Type B pancreatic cell (in vitro differentiated cells): ENCODE measurements at places on chromosomes 13 and 19.

DNA sequence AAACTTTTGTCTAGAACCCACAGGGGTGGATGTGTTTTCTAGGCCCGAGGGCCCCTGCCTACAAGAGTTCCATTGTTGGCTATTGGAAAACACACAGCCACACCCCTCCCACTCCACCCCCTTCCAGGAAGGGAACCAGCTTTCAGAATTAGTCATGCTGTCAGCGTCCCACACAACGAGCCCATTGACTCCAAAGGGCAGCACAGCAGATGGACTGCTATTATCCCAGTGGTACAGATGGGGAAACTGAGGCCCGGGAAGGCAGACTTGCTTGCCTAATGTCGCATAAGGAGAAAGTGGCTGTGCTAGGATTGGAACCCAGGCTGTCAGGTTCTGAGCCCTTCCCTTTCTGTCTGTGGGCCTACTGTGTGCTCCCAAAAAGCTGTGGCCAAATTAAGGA is 8.1 kb upstream of the FXYD3 start:
- no peak overlapping the region for H3K4me3 ChIP-seq
- DNase-seq, result no peak
- no peaks in the 10 kb centered on the region for H3K27me3 ChIP-seq
- peaks cover 8% of the 10 kb centered on the region for H3K4me1 ChIP-seq
- H3K36me3 ChIP-seq, result no peaks in the 10 kb centered on the region

GRCh38 chr19:45200568-45200967 is 22.0 kb downstream of the BLOC1S3 start:
- H3K27ac ChIP-seq, result no peak overlapping the region
- H3K36me3 ChIP-seq, result no peaks in the 10 kb centered on the region
- H3K27me3 ChIP-seq, result peaks cover 6% of the 10 kb centered on the region
- no peaks in the 10 kb centered on the region for H3K4me1 ChIP-seq
- H3K4me3 ChIP-seq, result no peak overlapping the region

DNA sequence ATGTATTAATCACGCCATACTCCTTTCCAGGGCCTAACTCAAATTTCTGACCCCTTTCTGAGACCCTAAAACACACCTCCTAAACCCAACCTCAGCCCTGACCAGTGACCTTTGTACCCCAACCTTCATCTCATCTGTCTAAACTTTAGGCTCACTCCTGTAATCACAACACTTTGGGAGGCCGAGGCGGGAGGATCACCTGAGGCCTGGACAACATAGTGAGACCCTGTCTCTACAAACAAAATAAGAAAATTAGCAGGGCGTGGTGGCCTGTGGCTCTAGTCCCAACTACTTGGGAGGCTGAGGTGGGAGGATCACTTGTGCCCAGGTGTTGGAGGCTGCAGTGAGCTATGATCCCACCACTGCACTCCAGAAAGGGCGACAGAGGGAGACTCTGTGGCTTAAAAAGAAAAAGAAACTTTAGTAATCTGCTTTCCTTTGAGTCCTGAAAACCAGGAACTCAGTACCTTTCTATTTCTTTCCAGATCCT is 4.7 kb downstream of the RTN2 start:
- peaks cover 17% of the 10 kb centered on the region for H3K27me3 ChIP-seq
- DNase-seq, result no peak
- H3K4me3 ChIP-seq, result peak overlapping the region; percentile 88
- peaks cover 18% of the 10 kb centered on the region for H3K4me1 ChIP-seq

DNA sequence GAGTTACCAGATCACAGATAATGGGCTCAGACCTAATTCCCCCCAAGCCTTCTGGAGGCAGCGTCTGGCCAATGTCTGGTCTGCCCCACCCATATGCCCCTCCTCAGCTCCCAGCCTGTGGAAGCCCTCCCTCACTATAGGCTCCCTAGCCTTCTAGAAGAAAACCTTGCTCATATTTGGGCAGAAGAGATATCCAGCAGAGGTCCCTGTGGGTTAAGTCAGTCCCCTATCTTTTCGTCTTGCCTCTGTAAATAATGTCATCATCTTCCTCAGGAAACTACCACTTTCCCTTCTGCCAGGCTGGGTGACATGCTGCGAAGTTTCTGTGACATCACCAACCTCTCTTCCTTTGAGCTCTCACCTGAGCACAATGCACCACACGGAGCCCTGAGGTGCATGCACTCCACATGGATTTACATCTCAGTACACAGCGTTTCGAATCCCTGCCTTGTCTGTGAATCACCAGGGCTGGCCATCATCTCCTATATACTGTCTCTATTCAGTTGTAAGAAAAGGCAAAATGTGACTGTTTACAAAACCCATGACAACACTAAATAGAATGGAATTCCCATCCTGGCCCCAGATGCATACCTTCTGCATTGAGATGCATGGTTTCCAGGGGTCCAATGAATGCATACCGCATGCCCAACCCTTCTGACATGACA is 112.8 kb downstream of the CRYL1 start:
- no peak overlapping the region for H3K4me3 ChIP-seq
- DNase-seq, result no peak
- peaks cover 12% of the 10 kb centered on the region for H3K4me1 ChIP-seq
- no peaks in the 10 kb centered on the region for H3K36me3 ChIP-seq
- peaks cover 9% of the 10 kb centered on the region for H3K27me3 ChIP-seq

GRCh38 chr19:29479941-29480340 is 45.9 kb upstream of the VSTM2B start:
- H3K27me3 ChIP-seq, result peaks cover 8% of the 10 kb centered on the region
- no peaks in the 10 kb centered on the region for H3K4me1 ChIP-seq
- H3K4me3 ChIP-seq, result no peak overlapping the region
- no peaks in the 10 kb centered on the region for H3K36me3 ChIP-seq
- DNase-seq, result no peak

GRCh38 chr13:32165796-32166195 is 134.2 kb downstream of the FRY start:
- H3K27ac ChIP-seq, result peak overlapping the region; percentile 16
- H3K4me3 ChIP-seq, result no peak overlapping the region
- peaks cover 5% of the 10 kb centered on the region for H3K4me1 ChIP-seq
- no peak for DNase-seq
- H3K36me3 ChIP-seq, result peaks cover 11% of the 10 kb centered on the region

DNA sequence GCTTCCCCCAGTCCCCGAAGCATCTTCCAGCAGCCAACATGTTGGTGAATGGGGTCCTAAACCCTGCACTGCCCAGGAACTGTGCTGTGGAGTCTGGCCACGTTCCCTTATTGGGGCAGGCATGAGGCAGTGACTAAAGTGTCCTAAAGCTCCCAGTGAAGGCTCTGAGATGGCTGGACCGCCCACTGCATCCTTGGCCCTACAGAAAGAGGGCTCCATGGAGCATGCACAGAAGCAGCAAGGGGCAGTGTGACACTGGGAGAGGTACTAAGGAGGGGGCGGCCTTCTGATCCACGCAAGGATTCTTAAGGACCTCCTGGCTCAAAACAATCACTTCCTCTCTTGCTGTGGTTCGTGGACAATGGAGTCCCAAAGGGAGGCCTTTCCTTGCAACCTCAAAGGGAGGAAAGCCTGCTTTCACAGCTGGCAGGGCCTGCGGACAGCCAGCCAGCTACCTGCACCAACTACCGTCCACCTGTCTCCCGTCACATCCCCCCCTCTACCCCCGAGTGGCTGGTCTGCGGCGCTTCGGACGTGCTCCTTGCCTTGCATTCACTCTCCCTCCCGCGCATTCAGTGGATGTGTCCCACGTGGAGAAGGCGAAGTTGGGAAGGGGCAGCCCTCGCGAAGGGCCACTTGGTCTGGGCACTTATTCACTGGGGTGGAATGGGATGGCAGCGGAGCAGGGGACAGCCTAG is 63.9 kb upstream of the STARD13 start:
- no peaks in the 10 kb centered on the region for H3K36me3 ChIP-seq
- peaks cover 51% of the 10 kb centered on the region for H3K27me3 ChIP-seq
- peak overlapping the region; percentile 78 for H3K4me3 ChIP-seq
- peaks cover 5% of the 10 kb centered on the region for H3K4me1 ChIP-seq
- no peak overlapping the region for H3K27ac ChIP-seq

DNA sequence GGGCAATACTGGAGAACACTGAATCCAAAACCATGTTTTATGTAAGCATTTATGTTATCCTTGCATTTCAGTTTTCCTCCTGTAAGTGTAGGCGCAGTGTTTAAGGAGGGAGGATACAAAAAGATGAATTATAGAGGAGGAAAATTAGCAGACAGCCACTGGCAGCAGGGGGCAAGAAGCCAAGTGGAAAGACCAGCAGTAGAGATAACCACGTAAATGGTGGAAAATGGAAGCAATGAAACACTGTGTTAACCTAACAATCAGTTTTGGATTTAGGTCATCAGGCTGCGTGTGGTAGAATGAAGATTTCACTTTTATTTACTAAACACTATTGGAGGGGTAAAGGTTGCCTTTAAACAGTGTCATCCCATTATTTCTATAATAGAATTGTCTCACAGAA is 447.3 kb downstream of the GPC6 start:
- DNase-seq, result no peak
- no peaks in the 10 kb centered on the region for H3K36me3 ChIP-seq
- no peaks in the 10 kb centered on the region for H3K27me3 ChIP-seq
- peaks cover 8% of the 10 kb centered on the region for H3K4me1 ChIP-seq
- H3K4me3 ChIP-seq, result no peak overlapping the region
- H3K27ac ChIP-seq, result no peak overlapping the region

GRCh38 chr13:59425211-59425741 is 738.5 kb downstream of the DIAPH3 start:
- no peaks in the 10 kb centered on the region for H3K36me3 ChIP-seq
- H3K27ac ChIP-seq, result no peak overlapping the region
- no peaks in the 10 kb centered on the region for H3K27me3 ChIP-seq
- DNase-seq, result no peak

DNA sequence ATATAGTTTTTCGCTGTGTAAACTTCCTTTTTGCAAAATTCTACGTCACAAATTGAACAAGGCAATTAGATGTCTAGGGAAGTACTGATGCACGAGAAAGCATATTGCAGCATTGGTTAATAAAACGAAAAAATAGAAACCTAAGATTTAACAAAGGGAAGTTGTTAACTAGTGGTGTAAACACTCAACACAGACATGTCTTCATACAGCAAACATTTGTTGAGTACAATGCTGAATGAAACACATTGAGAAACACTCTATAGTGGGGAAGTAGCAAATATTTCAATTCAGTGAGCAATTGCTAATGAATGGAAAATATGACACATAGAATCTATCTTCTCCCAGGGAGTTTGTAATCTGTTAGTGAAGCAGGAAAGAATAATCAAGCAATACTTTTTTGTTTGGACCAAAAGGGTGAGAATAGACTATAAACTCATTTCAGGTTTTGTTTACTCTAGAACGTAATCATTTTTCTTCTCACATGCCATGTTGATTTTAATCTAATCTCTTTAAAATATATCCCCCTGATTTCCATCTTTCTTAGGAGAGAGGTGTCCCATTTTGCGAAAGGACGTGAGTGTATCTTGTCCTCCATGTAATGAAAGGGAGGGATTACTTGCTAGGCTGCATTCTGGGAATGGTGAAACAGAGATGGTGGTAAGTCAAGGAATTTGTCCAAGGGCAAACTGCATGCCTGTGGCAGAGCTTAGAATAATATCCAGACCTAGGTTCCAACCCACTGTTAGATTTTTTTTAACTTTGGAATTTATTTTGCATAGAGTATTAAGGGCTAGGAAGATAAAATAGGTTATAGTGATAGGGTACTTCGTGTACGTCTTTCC is 1.7 kb upstream of the ANKRD10 start:
- no peak for DNase-seq
- H3K4me1 ChIP-seq, result peaks cover 27% of the 10 kb centered on the region
- H3K27ac ChIP-seq, result peak overlapping the region; percentile 75
- H3K4me3 ChIP-seq, result peak overlapping the region; percentile 75
- H3K36me3 ChIP-seq, result peaks cover 4% of the 10 kb centered on the region

DNA sequence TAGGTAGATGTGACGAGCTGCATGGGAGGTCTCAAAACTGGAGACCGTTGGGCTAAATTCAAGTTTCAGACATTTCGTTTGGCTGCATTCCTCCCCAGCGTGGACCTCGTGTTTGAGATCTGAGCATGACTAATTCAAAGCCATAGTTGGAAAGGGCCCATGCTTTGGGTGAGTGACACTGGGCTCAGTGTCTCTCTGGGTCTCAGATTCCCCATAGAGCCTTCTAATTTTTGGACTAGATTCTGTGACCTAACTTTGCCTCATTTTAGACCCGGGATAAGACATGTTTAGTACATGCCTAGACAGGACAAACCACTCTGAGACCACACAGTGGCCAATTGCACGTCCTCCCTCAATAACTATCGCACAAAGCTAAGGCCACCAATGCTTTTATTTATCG is 16.6 kb downstream of the CKM start:
- no peak for DNase-seq
- no peak overlapping the region for H3K4me3 ChIP-seq
- H3K27ac ChIP-seq, result no peak overlapping the region
- H3K4me1 ChIP-seq, result no peaks in the 10 kb centered on the region
- peaks cover 5% of the 10 kb centered on the region for H3K36me3 ChIP-seq

DNA sequence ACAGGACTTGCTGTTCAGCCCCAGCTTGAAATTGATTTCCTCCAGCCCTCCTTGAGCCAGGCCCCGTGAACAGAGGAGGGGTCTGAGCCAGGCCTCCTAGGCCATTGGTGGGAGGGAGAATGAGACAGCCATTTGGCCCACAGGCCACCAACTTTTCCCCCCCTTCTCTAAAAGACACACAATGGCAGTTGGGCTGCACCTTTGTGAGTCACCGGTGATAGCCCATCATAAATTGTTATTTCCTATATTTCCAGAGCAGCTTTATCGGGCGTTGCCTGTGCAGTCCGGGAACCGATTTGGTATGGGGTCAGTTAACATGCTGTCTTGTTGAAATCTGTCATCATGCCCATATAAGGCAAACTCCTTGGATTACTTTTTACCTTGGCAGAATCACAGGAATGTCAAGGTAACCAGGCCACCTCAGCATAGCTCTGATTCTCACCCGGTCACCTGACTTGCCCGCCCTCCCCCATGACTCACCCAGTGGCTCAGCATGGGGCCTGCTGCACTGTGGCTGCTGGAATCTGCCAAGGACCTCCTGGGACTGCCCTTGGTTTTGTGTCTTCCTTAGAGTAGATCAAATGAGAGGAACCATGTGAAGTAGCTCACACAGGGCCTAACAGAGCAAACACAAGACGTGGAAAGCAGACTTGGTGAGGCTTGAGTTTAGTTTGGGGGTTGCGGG is 36.1 kb downstream of the ACTN4 start:
- H3K4me3 ChIP-seq, result peak overlapping the region; percentile 75
- peaks cover 62% of the 10 kb centered on the region for H3K4me1 ChIP-seq
- no peak for DNase-seq
- H3K27me3 ChIP-seq, result no peaks in the 10 kb centered on the region
- H3K27ac ChIP-seq, result peak overlapping the region; percentile 100
- H3K36me3 ChIP-seq, result peaks cover 38% of the 10 kb centered on the region

GRCh38 chr19:37790244-37790925 is 11.0 kb upstream of the ZNF573 start:
- H3K27me3 ChIP-seq, result no peaks in the 10 kb centered on the region
- no peak for DNase-seq
- H3K4me1 ChIP-seq, result no peaks in the 10 kb centered on the region
- H3K36me3 ChIP-seq, result peaks cover 8% of the 10 kb centered on the region
- no peak overlapping the region for H3K27ac ChIP-seq
- H3K4me3 ChIP-seq, result no peak overlapping the region

- no peaks in the 10 kb centered on the region for H3K36me3 ChIP-seq
- H3K4me1 ChIP-seq, result peaks cover 3% of the 10 kb centered on the region
- H3K27me3 ChIP-seq, result peaks cover 54% of the 10 kb centered on the region
- no peak overlapping the region for H3K4me3 ChIP-seq
These were observed 232.6 kb downstream of the TEX29 start for GRCh38 chr13:111552891-111553655.

GRCh38 chr13:77429320-77430142 is 102.6 kb upstream of the MYCBP2 start:
- DNase-seq, result no peak
- no peak overlapping the region for H3K27ac ChIP-seq
- no peaks in the 10 kb centered on the region for H3K27me3 ChIP-seq
- H3K4me1 ChIP-seq, result no peaks in the 10 kb centered on the region

GRCh38 chr19:43501661-43502418 is 2.7 kb downstream of the PHLDB3 start:
- H3K27ac ChIP-seq, result peak overlapping the region; percentile 46
- H3K4me1 ChIP-seq, result peaks cover 35% of the 10 kb centered on the region
- H3K4me3 ChIP-seq, result peak overlapping the region; percentile 99
- DNase-seq, result no peak
